ENCODE measurements at places on chromosomes 11 and 22. TPM values are rescaled to one million over a fixed set of nuclear protein-coding genes. Genes with fewer than 3 reads are reported as not detected.

MUC2 gene
- not detected for total RNA-seq

YIF1A gene
- total RNA-seq = 167 TPM

SLC1A2 gene
- 0.26 TPM for total RNA-seq

RBMXL2 gene
- total RNA-seq = not detected

NRXN2 gene
- not detected for total RNA-seq

POGLUT3 gene
- total RNA-seq = 43.6 TPM

CYB5R2 gene
- 20.9 TPM for total RNA-seq

TEX12 gene
- total RNA-seq = not detected

MS4A4A gene
- 10.5 TPM for total RNA-seq

CATSPER1 gene
- total RNA-seq = not detected

Measured in epithelial cell of alveolus of lung (primary cell).